CD4-positive, alpha-beta T cell treated with Interleukin-6 at 100 ng/mL for 8 hours (primary cell): ENCODE measurements at places on chromosomes 7 and 10.

DNA sequence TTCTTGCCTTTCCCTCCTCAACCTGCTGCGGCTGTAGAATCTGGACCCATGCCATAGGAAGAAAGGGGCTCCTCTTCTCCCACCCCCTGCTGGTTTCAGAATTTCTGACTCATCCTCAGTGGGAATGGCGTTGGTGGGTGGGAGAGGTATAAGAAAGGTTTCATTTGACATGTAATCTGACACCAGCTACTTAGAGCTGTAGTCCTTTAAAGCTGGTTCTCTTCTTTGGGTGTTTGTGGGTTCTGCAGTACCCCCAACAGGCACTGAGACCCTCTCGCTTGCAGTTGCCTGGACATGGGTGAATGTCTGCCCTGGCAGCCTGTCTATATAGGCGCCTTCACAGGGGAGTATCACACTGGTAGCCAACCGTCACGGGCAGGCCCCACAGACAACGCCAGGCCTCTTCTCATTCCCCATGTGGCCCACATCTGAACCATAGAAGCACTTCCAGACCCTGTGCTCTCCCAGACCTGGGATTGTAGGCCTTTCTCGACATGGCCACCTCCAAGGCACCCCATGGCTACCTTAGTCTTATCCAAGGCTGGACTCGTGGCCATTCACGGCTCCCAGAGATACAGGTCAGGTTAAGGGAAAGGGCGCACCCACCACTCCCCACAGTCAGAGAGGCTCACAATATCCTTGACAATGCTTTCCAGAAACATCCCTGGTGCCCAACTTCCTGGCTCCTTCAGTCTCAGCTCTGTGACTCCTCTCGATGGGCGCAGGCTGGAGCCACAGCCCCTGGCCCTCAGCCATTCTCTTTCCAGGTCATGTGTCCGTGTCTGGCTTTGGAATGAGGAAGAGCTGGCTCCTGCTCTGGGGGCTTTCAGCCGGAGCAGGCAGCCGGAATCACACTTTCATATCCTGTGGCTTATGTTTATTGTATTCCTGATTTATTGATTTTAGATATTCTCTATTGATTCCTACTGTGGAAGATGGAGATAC, 17.5 kb downstream of the ZNF862 start:
- DNase-seq, result no peak

DNA sequence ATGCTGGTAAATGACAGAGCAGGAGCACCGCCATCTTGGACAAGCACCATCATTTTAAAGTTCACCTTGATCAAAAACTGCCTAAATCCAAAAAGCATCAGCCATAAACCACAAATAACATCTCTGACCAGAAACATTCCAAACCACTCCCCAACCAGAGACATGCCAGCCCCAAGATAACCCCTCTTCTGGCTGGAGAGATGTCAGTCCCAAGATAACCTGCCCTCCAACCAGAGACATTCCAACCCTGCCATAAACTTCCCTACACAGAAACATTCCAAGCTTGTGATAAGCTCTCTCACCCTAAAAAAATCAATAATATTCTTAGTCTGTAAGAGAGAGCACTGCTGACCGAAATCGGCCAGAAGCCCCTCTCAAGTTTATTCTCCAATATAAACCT, 659.3 kb downstream of the XPNPEP1 start:
- no peak for DNase-seq

GRCh38 chr10:28111712-28112111, 112.8 kb upstream of the ODAD2 start:
- no peak for DNase-seq

- no peak for DNase-seq
Observed at GRCh38 chr7:50309721-50310120, 5.2 kb downstream of the IKZF1 start.

- DNase-seq, result no peak
Observed at GRCh38 chr10:76301211-76301610, 869.8 kb downstream of the LRMDA start.

GRCh38 chr10:118369641-118370205, 27.6 kb upstream of the FAM204A start:
- DNase-seq, result no peak

GRCh38 chr7:139711991-139712743, 65.6 kb downstream of the HIPK2 start:
- DNase-seq, result no peak

DNA sequence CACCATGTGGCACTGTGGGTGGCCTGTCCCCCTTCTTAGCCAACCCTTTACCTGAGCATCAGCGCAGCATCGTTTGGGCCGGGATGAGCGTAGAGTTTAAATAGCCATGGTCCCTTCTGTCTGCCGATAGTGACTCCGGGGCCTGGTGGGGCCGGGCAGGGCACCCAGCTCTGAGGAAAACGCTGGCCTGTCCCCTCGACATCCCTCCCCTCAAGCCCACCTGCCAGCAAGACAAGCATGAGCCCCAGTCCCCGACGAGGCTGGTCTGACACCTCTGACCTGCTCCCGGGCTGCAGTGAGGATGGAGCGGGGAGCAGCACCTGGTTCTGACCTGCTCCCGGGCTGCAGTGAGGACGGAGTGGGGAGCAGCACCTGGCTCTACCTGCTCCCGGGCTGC, 31.1 kb upstream of the CNPY1 start:
- DNase-seq, result no peak

DNA sequence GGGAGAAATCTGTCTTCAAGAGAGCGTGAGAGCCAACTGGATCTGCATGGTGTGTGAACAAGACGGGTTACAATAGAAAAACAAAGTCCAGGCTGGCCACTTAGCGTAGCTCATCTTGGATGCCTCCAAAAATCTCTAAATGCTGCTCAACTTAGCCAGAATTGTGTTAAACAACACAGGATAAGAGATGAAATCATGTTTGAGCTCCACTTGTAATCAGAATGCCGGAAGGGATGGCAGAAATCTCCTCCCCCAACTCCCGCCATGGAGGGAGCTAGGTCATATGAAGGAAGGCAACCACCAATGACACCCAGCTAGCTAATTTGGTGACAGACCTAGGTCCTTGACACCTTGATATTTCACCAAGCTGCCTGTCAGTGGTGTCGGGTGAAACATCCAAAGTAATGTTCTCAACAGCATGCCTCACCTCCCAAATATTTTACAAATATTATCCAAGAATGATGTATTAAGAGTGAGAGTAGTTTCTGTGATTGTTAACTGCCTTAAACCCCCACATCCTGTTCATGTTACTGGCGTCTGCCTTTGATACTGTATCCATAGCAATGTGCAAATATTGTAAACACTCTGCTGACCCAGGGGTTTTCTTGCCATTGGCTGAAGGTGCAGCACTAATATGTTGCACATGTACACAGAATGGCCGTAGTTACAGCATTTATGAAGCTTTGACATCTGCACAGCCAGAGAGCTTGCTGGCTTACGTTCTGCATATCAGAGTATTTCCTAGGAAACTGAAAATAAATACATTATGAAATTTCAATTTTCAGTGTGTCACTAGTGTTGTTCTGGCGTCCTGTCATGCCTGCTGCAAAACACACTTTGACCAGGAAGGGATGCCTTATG, 25.8 kb downstream of the TMEM254 start:
- peak; percentile 7 for DNase-seq

GRCh38 chr7:79982141-79982770, 152.4 kb upstream of the GNAI1 start:
- no peak for DNase-seq

- no peak for DNase-seq
Observed at GRCh38 chr7:138025215-138026186, 23.6 kb upstream of the CREB3L2 start.

DNA sequence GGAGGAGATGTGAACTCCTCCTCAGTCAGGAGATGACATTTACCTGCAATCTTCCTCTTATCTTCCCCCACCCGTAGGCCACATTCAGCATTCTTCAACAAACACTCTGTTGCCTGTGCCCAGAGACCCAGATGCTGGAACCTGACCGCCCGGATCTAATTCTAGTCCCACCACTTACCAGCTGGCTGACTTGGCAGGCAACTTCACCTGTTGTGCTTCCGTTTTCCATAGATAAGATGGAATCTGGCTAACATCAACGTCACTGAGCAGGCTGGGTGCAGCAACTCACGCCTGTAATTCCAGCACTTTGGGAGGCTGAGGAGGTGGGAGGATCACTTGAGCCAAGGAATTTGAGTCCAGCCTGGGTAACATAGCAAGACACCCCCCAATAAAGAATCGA, 21.3 kb upstream of the FXYD4 start:
- no peak for DNase-seq

DNA sequence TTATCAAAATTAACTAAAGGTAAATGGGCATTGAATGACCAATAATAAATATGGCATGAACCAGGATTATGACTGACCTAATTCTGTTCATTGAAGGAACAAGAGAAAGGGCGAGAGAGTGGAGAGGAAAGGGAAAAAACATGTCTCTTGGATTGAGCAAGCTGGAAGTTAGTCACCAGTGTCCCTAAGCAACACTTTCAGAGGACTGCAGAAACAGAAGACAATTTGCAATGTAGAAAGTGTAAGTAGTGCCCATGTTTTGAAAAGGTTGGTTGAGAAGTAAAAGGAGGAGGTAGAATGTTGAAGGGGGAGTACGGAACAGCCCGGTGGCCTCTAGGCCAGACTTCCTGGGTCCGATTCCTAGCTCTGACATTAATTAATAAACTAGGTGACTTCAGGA, 94.6 kb downstream of the FAS start:
- no peak for DNase-seq

GRCh38 chr10:76124280-76124679, 692.9 kb downstream of the LRMDA start:
- no peak for DNase-seq

GRCh38 chr10:77944519-77944918, 18.0 kb upstream of the DLG5 start:
- DNase-seq, result no peak

GRCh38 chr10:660413-660969, 29.0 kb downstream of the DIP2C start:
- DNase-seq, result no peak

DNA sequence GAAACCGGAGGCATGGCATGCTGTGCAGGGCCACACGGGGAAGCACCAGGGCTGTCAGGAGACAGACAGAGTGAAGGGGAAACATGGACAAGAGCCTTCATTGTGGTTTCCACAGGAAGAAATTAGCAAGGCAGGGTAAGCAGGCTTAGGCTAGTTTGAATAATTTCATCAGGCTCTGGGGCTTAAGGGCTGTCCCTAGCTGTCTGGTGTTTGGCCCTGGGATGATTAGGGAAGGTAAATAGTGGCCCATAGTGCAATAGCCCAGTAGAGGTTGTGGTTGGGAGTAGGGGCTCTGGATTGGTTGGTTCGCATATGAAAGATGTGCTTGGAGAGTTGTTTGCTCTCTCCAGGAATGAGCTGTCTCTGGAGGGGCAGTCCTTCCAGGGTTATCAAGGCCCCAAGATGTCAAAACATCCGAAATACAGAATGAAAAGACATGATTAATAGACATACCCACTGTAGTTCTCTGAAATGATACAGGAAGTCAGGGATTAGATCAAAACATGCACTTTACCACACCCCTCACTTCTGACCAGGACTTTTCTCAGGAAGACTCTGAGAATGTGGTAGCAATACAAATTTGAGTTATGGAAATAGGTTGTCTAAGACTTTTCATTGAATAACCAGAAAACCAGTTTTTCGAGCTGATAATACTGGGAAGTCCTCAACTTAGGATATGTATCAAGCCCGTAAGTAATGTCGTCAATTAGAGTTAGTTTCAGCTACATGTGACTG, 224.9 kb upstream of the NFE2L3 start:
- no peak for DNase-seq

DNA sequence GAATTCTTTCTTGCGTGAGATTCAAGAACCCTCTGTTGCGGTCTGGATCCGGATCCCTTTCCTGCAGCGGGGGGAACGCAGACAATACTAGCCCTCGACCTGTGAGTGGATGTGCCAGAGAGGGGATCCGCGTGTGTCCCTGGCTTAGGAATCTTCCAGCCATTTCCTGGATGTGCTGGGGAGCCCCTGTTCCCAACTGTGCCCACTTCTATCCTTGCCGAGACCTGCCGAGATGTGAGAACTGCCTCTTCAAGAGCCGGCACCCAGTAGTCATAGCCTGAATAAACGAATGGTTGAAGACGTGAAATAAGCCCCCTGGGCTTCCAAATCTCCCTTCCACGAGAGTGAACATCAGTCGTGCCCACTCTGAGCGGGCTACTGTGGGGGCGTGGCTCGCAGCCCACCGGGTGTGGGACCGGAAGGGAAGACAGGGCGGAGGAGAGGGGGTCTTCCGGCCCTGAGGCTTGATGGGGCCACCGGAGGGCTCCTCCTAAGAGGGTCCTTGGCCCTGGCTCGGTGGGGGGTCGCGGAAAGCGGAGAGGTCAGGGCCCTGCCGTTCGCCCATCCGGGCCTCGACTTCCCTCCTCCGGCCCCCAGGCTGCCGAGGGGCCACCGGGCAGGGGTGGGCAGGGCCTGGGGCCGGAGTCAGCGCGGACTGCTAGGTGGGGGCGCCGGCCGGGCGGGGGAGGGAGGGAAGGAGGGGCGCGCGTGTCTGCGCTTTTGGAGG, 1.3 kb upstream of the CCDC136 start:
- DNase-seq, result no peak

DNA sequence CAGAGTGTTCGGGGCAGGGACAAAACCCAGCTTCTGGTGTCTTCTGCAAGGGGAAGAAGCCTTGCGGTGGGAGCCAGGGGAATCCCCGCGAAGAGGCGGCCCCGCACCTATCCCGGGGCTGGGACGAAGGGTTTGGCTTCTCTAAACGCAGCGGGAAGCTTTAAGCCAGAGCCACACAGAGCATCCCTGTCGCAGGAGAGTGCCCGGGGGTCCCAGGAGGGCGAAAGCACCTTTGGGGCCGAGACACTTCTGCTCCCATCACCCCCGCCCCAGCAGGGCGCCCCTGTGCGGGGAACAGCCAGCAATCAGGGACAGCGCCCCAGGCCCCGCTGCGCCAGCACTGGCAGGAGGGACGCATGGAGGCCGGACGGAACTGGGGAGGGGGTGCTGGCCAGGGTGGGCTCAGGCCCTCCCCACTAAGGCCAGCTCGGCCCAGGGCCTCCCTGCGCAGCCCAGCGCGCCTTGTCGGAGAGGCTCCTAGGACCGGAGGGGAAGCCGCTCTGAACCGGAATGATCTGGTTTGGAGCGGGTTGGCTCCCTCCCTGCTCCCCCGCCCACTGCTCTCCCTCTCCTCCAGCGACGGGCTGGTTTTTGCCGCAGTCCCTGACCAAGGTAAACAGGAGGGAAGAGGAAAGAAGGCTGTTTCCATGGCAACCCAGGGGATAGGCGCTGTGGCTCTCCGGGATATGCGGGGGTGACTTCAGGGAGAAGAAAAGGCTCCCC, 63.9 kb downstream of the TMEM209 start:
- DNase-seq, result peak; percentile 59

DNA sequence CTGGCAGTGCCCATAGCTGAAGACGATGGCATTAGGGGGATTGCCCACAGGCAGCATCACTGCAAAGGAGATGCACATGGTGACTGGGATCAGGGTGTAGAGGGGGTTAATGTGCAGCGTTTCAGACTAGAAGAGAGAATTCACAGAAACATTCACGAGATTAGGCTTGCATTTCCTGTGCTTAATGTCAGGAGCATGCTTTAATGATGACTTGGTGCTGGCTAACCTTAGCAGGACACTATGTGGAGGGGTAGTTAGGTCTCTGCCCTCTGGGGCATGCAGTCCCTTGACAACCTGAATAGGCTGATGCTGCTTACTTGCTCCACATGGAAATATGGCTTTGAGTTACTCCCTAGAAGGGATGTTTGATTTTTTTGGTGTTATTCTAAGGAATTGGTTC, 21.8 kb downstream of the STMP1 start:
- DNase-seq, result no peak

- no peak for DNase-seq
Observed at GRCh38 chr7:20282959-20283358, 47.7 kb upstream of the ITGB8 start.
